Heart right ventricle (tissue), 16 donors: ENCODE measurements at places on chromosomes 7 and 10. TPM values are rescaled to one million over a fixed set of nuclear protein-coding genes. Genes with fewer than 3 reads are reported as not detected.

The TFR2 gene
- not detected for total RNA-seq

The SLC13A1 gene
- total RNA-seq = not detected

The LRRD1 gene
- total RNA-seq = not detected

The KNDC1 gene
- total RNA-seq = 0.33 TPM

The NKX1-2 gene
- not detected for total RNA-seq

The OR6V1 gene
- not detected for total RNA-seq

The MIOS gene
- 17.5 TPM for total RNA-seq

The ADAM22 gene
- 3.7 TPM for total RNA-seq

The EGR2 gene
- 0.49 TPM for total RNA-seq

The VSTM4 gene
- 20.1 TPM for total RNA-seq

The UCN3 gene
- not detected for total RNA-seq

The PTPN12 gene
- 38.5 TPM for total RNA-seq

The JAZF1 gene
- total RNA-seq = 27.4 TPM

The CHAT gene
- not detected for total RNA-seq
